ENCODE measurements at places on chromosomes 7 and 10.
A peak's percentile ranks its signal among the peaks of the same experiment; 100 is the strongest.

- no peak for DNase-seq
Measured at GRCh38 chr7:36400036-36400435, 10.4 kb downstream of the ANLN start.

DNA sequence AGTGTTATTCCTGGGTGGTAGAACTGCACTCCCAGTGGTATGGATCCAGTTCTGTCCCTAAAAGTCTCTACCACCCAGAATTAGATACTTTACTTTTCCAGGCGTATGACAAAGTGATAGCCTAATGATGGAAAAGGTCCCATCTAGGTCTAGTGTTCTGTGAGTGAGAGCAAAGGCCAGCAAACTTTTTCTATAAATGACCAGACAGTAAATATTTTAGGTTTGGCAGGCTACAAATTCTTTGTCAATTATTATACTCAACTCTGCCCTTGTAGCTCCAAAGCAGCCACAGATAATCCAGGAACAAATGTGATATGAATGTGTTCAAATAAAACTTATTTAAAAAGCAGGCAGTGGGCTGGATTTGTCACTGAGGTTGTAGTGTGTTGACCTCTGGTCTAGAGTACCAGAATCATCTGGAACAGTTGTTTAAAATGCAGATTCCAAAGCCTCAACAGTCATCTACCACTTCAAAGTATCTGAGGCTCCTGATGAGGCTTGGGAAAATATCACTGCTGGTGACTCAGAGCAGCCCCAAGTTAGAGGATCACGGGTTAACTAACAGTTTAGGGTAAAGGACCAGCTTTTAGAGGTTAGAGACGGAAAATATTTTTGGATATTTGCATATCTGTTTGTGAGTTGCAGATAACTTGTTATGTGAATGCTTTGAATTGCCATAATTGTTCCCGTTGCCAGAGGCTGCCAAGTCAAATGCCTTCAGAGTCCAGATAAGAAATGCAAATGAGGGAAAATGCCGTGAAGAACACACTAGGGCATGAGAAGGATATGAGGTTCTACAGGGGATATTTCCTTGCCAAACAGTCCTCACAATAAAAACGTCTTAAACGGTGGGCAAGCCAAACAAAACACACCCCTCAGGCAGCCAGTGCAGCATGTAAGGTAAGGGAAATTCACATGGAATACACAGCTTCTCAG is 19.4 kb downstream of the NRAP start:
- no peak for DNase-seq

DNA sequence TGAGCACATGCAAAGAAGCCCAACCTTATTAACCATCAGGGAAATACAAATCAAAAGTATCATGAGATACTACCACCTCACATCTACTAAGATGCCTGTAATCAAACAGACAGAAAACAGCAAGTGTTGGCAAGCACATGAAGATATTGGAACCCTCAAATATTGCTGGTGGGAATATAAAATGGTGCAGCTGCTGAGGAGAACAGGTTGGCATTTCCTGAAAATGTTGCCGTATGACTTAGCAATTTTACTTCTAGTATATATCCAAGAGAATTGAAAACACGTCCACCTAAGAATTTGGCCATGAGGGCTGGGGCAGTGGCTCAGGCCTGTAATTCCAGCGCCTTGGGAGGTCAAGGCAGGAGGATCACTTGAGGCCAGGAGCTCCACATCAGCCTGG is 39.4 kb upstream of the TNRC18 start:
- DNase-seq: no peak

DNA sequence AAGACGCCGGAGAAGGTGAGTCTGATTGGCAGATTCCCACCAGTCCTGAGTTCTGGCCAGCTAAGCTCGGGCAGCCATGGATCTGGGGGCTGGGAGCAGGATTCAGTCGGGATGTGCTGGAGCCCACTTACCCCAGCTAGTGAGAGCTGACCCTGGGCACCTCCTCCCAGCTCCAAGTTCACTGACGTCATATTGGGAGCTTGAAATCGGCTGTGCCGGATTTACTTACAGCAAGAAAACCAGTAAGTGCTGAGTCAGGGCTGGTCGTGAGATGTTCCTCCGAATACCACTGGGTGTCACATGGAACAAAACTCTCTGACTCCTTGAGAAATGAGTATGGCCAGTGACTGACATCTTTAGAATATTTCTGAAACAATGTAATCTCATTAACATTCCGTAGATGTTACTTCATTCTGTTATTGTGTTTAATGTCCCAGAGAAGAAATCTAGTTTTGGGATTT is 621.2 kb downstream of the SDK1 start:
- DNase-seq: peak; percentile 77

- DNase-seq: no peak
Measured at GRCh38 chr7:100435401-100436304, 644 bp downstream of the PPP1R35 start.

- DNase-seq: no peak
Measured at GRCh38 chr10:96625173-96625572, 38.4 kb upstream of the TM9SF3 start.

- peak; percentile 10 for DNase-seq
Measured at GRCh38 chr10:115129752-115130151, 36.6 kb downstream of the ATRNL1 start.

DNA sequence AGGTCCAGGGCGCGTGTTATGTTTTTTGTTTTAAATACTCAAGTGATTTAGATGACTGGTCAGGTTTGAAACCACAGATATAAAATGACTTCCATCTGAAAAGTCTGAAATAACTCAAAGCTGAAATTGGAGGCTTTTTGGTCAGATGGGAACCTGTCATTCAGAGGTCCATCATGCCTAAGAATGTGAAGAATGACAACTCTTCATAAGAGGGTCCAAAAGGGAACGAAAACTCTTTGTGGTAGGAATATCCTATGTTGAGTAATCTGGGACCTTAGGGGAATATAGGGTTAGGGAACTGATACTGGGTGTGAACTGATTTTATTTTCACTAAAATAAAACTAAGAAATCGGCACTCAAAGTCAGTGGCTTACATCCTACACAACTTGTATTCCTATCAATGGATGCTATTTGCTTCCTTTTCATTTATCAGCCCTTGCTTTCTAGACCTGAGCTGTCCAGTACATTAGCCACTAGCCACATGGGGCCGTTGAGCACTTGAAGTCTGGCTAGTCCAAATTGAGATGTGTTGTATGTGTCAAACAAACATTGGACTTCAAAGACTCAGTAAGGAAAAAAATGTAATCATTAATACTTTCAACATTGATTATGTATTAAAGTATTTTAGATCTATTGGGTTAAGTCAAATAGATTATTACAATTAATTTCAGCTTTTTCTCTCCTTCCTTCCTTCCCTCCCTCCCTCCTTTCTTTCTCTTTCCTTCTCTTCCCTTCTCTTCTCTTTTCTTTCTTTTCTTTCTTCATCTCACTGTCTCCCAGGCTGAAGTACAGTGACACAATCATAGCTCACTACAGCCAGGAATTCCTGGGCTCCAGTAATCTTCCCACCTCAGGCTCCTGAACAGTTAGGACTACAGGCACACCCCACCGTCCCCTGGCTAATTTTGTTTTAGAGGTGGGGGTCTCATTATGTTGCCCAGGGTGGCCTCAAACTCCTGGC is 56.5 kb upstream of the KDM7A start:
- DNase-seq: no peak

GRCh38 chr10:126536148-126536547 is 134.3 kb downstream of the C10orf90 start:
- DNase-seq: no peak

- DNase-seq: no peak
Measured at GRCh38 chr10:24132741-24133140, 76.2 kb upstream of the KIAA1217 start.

DNA sequence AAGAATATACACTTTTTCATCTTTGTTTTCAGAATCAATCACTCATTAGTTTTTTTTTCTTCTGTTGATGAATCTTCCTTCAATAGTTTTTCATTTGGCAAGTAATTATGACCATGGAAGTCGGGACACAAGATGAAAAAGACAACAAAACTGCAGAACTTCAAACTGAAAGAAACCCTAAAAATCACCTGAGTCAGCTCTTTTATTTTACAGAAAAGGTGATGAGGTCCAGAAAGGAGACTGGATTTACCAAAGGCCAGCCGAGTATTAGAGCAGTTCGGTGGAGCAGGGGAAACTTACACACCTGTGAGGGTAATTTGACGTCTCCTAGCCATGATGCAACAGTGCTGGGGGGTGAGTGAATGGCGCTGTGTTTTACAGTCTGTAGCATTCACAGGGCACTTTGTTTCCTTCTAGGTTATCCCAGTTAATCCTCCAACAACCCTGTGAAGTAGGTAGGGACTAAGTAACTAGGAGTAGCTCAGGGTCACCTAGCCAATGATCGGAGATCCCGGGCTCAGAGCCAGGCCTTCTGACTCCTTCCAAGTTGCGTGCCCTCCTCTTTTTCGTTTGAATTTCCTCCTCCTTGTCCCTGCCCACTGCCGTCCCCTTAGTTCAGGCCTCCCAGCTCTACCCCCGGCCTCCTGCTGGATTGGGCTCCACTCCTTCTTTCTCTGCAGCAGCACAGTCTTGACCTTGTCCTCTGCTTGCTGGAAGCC is 14.0 kb downstream of the RBM20 start:
- no peak for DNase-seq

DNA sequence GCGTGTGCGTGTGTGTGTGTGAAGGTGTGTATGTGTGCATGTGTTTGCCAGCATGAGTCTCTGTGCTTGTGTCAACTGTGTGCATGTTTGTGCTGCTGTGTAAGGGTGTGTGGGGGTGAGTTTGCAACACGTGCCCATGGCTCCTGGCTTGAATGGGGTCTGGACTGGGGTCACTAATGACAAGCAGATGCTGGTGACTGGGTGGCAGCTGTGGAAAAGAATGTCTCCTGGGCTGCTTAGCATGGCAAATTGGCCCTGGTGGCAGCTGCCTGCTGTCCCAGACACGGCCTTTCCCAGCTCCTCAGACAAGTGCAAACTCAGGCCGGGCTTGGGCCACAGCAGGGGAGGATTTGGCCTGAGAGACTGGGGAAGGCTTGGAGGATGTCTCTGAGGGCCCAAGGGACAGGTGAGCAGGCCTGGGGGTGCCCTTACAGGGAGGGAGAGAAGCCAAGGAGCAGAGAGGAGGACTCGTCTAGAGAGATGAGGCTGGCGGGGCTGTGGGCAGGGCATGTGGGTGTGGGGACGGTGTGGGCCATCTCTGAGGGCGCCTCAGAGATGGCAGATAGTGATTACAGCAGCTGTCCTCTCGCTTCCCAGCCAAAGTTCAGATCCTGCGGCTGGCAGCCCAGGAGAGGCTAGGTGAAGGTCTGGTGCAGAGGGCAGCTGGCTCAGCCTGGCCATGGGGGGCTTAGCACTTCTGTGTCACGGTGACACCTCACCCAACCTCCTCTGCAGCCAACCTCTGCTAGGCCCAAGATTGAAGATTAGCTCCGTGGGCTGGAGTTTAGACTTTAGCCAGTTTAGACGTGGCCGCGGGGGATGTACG is 1.5 kb downstream of the AQP1 start:
- no peak for DNase-seq

- no peak for DNase-seq
Measured at GRCh38 chr7:24728503-24729364, 28.5 kb downstream of the GSDME start.

DNA sequence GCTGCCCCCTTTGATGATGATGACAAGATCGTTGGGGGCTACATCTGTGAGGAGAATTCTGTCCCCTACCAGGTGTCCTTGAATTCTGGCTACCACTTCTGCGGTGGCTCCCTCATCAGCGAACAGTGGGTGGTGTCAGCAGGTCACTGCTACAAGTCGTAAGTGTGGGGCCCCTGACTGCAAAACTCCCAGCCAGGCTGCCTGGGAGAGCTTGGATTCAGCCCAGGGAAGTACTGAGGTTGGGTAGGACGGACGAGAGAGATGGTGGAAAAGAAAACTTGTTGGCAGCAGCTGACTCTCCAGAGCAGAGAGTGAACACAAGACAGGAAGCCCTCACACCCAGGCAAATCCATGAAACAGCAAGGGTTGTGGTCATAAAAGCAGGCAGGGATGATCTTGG is 1.3 kb downstream of the PRSS2 start:
- no peak for DNase-seq

- no peak for DNase-seq
Measured at GRCh38 chr7:12570168-12570533, 369 bp upstream of the SCIN start.

All from fibroblast of skin of left quadriceps (primary cell).